Hippocampal formation (tissue), 2 donors: ENCODE measurements at places on chromosomes 1 and 21.

GRCh38 chr1:66239834-66240233, 294.1 kb upstream of the SGIP1 start:
- no peak for DNase-seq

DNA sequence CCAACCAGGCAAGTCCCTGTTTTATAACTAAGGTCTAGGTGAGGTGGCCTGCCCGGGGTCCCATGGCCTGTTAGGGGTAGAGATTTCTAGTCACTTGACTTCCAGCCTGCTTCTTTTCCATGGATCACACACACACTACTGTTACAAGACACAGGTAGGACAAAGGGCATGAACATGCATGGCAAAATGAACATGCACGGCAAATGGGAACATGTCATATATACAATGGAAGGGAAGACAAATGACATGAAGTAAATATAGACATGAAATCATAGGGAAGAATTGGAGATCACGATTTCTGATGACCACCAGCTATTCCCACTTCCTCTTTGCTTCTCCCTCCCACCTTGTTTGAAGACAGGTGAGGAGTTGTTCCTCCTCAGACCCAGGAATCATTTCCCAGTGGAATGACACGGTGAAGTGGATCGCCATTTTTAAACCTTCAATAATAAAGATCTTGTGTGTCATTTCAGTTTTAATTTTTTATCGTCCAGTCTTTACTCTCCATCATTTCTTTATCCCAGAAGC, 47.6 kb upstream of the ATF3 start:
- no peak for DNase-seq

DNA sequence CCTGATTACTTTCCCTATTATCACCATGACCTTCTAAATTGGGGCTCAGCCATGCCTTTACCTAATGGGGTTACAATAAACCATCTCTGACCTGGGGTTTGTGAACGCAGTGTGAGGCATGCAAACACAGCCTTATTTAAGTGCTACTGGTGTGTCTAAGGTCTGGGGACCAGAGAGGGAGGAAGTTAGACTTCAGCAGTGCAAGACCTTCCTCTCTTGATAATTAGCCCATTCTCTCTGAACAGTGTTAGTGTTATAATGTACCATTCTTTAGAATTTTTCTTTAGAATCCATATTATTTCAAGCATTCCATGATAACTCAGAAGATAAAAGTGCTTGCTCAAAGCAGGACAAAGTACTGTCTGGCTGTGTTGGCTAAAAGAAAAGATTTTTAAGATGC, 10.5 kb upstream of the LRRC8D start:
- no peak for DNase-seq

DNA sequence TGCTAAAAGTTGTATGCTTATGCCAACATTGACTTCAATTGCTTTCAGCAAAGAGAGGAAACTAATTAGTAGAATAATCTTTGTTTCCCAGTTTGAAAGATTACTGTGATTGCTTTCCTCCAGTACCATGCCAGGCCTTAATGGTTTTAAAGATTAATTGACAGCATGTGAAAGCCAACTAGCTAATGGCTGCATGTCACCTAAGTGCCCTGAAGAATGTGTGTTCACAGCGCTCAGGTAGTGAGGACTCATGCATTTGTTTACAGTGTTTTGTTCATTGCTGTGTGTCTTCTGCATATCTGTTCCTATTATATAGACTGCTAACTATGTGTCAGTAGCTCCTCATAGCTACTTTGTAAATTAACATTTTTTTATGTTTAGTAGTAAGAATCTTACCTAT, 335.6 kb downstream of the LRRIQ3 start:
- no peak for DNase-seq

DNA sequence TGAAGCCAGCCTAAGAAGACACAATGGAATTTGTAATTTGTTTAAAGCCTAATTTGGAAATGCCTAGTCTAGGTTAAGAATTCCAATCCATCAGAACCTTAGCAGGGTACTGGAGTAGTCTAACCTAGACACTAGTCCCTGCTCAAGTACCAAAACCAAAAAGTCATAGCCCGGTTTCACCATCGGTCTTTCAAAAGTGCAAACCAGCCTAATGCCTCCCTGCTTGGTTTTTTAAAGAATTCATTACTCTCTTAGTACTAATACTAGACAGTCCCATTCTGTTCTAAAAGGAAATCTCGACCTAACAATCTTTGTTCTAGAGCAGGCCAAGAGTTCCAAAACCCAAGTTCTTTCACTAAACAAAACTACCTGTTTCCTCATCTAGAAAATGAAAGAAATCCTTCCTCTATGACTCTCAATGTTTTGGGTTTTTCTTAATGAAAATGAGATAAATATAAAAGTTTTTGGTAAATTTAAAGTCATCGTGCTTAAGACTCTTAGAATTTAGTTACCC, 2.6 kb downstream of the PUM1 start:
- no peak for DNase-seq

- DNase-seq: peak; percentile 38
Observed at GRCh38 chr1:156813750-156814570, 2.7 kb downstream of the SH2D2A start.

DNA sequence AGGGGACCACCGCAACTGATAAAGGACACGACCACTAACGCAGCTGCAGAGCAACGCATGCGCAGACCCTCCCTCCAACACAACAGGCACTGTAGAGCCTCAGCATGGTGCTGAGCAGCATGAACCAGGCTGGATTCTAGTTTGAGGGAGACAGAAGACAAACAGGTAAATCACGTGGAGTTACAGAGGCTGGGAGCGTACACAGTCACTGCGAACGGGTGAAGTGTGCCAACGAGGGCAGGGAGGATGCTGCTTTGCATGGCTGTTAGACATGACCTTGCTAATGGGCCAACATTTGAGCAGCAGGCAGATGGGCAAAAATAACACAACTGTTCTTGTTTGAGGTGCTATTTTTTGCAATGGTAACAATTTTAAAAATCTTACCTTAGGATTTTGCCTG, 55.2 kb upstream of the NADK start:
- no peak for DNase-seq

- no peak for DNase-seq
Observed at GRCh38 chr1:169451218-169451824, 24.0 kb upstream of the CCDC181 start.

GRCh38 chr1:77825131-77825709, 45.8 kb downstream of the MIGA1 start:
- peak; percentile 13 for DNase-seq

DNA sequence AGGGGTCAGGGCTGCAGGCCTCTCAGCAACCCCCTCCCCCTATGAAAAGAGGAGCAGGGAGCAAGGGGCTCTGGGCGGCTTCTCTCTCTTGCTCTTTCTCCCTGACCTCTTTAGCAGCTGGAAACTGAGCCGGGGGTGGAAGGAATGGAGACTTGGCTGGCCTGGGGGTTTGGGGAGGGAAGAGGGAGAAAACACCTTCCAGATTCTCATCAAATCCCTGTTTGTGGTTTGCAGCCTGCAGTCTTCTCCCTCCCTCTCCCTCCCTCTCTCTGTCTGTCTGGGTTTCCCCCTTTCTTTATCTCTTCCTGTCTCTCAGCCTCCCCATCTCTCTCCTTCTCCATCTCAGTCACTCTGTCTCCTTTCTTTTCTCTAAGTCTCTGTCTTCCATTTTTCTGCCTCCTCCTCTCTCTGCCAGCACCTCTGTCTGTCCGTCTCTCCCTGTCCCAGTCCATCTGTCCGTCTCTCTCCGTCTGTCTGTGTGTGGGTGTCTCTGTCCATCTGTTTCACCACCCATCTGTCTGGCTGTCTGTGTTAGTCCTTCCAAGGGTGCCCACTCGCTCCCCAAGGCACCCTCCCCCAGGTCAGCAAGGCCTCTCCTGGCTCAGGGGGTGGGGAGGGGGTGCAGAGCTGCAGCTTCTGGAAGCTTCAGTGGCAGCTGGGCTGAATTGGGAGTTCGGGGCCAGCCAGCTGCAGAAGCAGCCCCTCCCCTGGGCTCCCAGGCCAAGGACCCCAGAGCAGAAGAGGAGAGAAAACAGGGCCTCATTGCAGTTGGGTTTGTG, 6.2 kb downstream of the AHDC1 start:
- DNase-seq: no peak

- DNase-seq: no peak
Observed at GRCh38 chr1:67764633-67765032, 68.6 kb downstream of the GNG12 start.

- DNase-seq: no peak
Observed at GRCh38 chr1:114353262-114353661, 157.7 kb downstream of the TRIM33 start.

DNA sequence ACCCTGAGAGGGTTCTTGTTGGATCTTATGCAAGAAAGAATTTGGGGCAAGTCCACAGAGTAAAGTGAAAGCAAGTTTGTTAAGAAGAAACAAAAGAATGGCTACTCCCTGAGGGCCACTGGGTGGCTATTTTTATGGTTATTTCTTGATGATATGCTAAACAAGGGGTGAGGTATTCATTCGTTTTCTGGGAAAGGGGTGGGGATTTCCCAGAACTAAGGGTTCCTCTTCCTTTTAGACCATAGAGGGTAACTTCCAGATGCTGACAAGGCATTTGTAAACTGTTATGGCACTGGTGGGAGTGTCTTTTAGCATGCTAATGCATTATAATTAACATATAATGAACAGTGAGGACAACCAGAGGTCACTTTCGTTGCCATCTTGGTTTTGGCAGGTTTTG, 18.2 kb upstream of the IFI6 start:
- DNase-seq: no peak

DNA sequence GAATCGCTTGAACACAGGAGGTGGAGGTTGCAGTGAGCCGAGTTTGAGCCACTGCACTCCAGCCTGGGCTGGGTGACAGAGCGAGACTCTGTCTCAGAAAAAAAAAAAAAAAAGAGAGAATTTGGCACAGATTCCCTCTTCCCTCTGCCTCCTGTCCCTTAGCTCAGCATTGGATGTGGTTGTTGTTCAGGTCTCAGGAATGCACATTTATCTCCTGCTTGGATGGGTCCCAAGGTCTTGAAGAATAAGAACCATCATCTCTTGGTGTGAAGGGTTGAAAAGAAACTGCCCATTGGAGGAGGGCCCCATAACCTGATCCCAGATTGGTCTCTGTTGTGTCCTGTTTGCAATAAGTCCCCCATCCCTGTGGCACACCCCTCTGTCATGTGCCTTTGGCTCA, 34.9 kb downstream of the UBIAD1 start:
- no peak for DNase-seq

DNA sequence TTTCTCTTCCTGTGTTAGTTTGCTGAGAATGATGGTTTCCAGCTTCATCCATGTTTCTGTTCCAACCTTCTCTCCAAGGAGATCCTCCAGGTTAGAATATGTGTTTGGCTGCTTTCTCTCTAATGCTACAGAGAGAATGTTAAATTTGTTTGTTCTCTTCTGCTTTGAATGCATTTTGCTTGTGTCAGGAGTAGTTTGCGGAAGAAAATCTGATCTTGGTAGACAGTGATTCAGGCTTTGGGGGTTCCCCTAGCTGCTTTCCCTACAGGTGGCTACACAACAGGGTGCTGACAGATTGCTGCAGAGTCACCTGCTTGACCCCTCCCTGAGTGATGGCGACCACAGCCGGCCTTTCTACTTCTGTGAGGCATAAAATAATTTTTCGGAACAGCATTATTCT, 41.8 kb downstream of the MACO1 start:
- no peak for DNase-seq

GRCh38 chr1:30536530-30536929, 186.9 kb downstream of the MATN1 start:
- DNase-seq: no peak

GRCh38 chr1:224539971-224540370, 76.1 kb upstream of the CNIH3 start:
- no peak for DNase-seq

- no peak for DNase-seq
Observed at GRCh38 chr1:208036918-208037766, 126.2 kb upstream of the CD34 start.

DNA sequence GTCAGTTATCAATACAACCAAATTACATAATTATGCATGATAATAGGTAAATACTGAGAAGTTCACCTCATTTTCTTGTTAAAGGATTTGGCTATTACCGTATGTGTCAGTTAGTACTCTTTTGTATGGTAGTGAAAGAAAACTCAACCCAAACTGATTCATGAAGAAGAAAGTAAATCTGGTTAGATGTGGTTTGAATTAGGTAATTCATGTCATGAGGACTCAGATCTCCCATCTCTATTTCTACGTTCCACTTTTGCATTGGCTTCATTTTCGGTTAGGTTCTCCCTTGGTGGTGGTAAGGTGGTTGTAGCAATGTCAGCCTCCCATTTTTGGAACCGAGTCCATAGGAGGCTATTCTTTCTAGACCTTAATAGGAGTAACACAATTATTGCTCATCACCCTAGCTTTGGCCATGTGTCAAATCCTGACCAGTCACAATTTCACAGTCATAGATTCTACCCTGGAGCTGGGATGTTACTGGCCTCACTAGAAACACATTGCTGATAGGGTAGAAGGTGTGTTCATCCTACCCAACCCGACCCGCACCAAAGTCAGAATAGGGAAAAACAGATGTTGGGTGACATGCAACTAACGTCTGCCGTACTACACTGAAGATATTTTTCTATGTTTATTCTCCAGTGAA, 97.6 kb downstream of the OSBPL9 start:
- no peak for DNase-seq

DNA sequence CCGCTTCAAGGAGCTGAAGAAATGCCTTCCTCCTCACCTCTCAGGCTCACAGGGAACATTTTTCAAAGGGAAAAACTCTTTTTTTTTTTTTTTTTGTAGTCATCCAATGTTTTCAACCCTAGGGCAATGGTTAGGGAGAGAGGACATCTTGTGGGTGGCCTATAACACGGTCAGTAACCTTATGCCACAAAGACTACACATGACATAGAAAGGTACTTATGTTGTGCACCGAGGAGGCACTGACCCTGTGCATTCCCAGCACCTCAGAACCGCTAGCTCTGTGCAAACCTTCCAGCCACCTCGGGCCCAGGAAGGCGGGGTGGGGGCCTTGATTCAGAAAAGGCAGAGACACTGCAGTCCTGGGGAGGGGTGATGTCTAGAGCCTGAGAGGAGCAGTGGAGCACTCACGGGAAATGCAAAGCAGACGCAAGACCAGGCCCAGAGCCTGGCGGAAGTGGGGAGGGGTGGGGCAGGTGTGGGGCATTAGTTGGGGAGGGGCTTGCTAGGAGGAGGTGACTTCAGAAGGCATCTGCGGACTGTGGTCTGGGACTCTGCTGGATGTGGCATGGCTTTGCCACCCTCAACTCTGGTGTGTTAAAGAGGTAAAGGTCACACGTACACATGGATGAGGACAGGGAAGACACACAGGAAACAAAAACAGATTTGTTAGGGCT, 68.6 kb downstream of the MDM4 start:
- no peak for DNase-seq

- no peak for DNase-seq
Observed at GRCh38 chr1:60727552-60727951, 354.8 kb upstream of the NFIA start.

GRCh38 chr1:246081856-246082668, 425.0 kb downstream of the SMYD3 start:
- DNase-seq: no peak

DNA sequence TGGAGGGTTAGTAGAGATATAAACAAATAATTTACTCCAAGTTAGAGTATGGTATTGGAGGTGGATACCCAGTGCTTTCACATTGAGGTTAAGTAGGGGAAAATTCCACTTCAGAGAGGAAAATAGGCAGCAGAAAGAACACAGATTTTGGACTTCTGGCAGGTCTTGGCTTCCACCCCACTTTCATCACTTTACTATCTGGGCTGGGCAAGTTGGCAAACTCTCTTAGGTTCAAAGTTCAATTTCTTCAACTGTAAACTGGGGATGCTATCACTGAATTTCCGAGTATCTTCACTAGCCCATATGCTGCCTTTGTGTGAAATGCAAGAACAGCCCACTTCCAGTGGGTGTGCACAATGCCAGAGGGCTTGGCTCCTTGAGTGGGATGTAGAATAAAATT, 214.9 kb downstream of the GABPA start:
- DNase-seq: no peak
